ENCODE measurements at places on chromosomes 7 and 10.

DNA sequence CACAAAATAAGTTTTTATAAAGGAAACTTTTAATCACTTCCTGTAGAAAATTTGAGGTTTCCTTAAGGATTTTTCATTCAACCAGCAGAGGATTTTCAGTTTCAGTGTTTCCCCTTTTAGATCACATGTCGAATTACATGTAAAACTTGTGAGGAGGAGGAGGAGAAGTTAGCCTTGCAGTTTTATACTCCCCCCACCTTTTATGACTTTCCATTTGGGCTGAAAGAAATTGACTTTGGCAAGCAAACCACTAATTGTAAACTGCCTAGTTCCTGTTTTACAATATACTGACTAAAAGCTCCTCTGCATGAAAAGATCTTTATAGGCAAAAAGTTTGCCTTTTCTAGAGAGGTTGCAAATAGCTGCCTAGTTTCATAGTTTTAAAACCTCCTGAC, 3.0 kb downstream of the BAMBI start:
- no peak for DNase-seq

GRCh38 chr10:69068549-69068948, 19.4 kb upstream of the SRGN start:
- DNase-seq = no peak

DNA sequence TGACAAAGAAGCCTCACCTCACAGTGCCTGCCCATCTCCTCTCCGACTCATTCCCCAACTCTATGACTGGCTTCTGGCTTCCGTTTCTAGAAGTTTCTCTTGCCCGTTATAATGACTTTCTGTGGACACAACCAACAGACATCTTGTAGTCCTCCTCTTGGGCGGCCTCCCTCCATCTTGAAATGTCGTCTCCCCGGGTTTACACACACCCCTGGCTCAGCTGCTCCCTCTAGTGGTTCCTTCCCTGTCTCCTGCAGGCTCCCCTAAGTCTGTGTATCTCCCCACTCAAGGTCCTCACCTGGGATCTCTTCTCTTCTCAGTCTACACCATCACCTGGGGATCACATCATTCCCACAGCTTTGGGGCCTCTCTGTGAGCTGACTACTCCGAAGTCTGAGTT, 123.4 kb upstream of the NEBL start:
- DNase-seq = peak; percentile 47

- DNase-seq = no peak
Observed at GRCh38 chr10:105973902-105974301, 1190.6 kb downstream of the SORCS1 start.

DNA sequence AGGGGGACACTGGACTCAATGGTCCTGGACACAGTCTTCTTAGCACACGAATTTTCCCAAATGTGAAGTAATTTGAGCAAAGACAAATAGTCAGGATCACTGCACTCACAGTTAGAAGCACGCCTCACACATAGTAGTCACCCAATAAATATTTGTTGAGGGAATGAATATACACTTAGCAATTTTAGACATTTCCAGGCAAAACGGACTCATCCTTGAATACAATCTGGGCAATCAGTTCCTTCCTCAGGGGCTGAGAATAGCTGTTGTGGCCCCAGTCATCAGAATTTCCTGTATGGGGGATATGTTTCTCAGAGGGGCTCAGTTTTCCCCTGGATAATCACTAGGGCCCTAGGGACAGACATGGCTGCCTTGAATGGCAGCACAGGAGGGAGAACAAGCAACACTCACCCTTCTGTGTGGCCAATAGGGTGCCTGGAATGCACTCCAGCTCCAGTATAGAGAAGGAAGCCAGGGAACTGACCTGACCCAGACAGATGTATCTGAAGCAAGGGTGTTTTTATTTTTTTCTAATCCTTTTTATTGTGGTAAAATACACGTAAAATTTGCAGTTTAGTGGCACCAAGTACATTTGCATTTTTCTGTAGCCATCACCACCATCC, 282.7 kb upstream of the ZNF32 start:
- no peak for DNase-seq

GRCh38 chr7:27130540-27131389, at the start of gene HOXA4:
TSS of gene HOXA4 (minus strand) at chr7:27130757. CDS start at chr7:27130733, 24 bp downstream.
- DNase-seq = peak; percentile 77

- peak; percentile 57 for DNase-seq
Observed at GRCh38 chr10:72334825-72335393, 19.8 kb downstream of the DNAJB12 start.

- DNase-seq = no peak
Observed at GRCh38 chr10:98577578-98577977, 130.8 kb upstream of the HPS1 start.

GRCh38 chr10:63384001-63384400, 81.8 kb downstream of the JMJD1C start:
- no peak for DNase-seq

DNA sequence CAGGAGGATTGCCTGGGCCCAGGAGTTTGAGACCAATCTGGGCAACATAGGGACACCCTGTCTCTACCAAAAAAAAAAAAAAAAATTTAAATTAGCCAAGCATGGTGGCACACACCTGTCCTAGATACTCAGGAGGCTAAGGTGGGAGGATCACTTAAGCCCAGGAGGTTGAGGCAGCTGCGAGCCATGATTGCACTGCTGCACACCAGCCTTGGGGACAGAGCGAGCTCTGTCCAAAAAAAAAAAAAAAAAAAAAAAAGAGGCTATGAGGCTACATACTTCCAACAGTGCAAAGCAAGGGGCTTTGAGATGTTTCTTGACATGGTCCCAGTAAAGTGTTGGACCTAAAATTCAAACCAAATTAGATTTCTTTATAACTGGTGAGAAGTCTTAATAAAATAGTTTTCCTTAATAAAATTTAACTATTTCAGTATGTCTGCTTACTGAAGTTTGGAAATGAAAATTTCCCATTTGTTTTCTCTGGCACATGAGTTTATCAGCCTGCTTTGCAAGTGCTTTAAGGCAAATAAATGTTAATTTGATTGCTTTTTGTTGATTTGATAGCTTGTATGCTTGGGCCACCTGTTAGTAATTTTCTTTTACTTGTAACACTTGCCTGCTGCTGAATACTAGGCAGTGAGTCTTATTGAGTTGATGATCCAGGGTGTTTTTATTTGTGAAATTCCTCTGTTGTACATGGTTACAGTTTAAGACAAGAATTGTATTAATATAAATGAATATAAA, 16.1 kb downstream of the CALU start:
- no peak for DNase-seq

DNA sequence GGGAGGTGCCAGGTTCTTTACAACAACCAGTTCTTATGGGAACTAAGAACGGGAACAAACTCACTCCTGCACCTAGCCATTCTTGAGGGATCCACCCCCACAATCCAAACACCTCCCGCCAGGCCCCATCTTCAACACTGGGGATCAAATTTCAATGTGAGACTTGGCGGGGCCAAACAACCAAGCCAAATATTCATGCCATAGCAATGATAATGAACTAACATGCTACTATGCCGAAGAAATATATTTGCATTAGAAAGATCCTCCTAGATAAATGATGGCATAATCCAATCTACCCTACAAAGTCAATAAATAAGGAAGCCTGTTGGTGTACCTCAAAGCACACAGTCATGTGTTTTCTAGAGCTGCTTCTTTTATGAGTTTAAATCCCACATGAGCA, 57.6 kb downstream of the CCDC71L start:
- no peak for DNase-seq

DNA sequence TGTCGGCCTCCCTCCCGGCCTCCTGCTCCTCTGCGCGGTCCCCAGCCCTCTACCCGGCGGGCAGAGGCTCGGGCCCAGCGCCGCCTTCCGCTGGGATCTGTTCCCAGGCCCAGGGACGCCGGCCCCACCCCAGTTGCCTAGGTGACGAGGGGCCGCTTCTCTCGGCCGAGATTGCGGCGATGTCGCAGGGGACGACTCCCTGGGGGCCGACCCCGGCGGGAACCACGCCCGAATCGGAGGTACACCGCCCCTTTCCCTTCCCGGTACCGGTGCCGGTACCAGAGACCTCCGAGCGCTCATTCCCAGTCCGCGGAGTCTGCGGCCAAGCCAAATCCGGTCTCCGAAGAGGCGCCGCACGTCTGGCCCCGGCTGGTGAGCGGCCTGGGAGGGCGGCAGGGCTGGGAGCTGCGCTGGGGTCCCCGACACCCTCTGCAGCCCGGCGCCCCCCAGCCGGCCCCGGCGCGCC, at the start of gene CABCOCO1:
CABCOCO1 (plus strand) TSS at position 136 of the 466 bp plus-strand sequence; CDS start at position 180, 44 bp downstream.
- no peak for DNase-seq

DNA sequence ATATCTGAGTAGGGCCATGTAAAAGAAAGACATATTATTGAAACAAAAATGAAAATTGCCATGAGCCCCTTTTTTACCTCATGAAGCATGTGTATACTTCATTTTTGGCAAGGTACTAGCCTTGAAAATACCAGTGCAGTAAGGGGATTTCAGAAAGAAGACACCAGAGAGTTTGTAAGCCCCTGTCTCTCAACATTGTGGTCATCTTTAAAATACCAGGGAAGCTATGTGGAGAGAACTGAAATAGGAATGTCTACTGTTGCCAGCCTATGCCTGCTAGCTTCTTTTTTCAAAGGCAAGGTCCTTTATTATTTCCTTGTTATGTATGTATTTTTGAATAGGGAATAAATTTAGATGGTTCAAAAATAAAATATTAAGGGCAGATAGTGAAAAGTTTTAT, 57.8 kb downstream of the CASD1 start:
- no peak for DNase-seq

DNA sequence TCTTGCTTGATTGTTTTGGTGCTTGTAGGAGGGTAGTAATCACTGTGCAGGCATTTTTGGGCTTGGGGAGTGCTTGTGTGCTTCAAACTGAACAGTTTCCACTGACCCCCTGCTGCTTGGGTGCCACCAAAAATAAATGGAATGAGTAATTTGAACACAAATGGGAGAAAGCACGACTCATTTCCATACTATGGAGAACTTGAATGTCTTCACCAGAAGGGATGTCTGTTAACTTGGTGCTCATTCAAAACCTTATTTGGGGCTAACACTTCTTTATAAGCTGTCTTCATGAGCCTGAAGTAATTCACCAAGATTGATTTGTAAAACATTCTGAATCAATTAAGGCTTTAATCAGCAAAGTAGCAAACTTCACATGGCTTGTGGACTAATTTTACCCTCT, 560.3 kb downstream of the SDK1 start:
- no peak for DNase-seq

GRCh38 chr7:36473454-36474282, 84.0 kb downstream of the ANLN start:
- DNase-seq = peak; percentile 62

DNA sequence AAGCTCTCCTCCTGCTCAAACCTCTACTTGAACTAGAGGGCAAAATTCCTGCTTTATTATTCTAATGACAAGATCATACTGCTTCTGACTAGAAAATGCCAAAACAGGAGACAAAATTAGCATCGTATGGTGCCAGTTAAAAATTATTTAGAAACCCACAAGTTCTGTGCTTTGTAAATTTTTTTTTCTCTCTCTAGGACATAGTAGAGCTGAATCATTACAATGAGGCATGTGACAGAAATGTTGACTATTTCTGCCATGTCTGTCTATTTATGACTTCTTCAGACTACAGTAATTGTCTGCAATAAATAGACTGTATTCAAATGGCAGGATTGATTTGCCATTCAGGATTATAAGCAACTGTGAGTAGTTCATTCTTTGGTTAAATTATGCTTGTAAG, 335.8 kb downstream of the PRPF18 start:
- no peak for DNase-seq

DNA sequence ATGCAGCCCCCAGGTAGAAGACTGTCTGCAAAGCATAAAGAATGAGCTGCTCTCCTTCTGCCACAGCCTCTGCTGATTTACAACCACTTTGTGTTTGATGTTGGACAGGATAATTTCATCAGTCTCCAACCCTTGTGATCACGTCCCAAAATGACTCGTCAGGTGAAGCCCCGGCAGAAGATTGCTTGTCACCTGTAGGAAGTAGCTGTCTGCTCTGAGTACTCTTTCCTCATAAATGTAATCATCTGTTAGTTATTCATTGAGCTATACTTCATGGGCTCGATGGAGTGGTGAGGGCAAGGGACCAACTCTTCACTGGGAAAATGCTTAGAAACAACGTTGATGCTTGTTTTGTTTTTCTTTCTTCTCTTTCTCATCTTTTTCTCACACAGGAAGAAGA, 290.9 kb upstream of the SP8 start:
- DNase-seq = no peak

GRCh38 chr10:66860376-66860945, 65.4 kb upstream of the LRRTM3 start:
- no peak for DNase-seq

GRCh38 chr7:158167373-158167772, 420.2 kb downstream of the PTPRN2 start:
- no peak for DNase-seq

- no peak for DNase-seq
Observed at GRCh38 chr10:3118641-3119091, 51.3 kb downstream of the PFKP start.

- DNase-seq = peak; percentile 82
Observed at GRCh38 chr10:125060826-125061556, 99.4 kb downstream of the CTBP2 start.

- no peak for DNase-seq
Observed at GRCh38 chr10:51364674-51365073, 290.4 kb downstream of the PRKG1 start.

- no peak for DNase-seq
Observed at GRCh38 chr10:23065181-23065948, 30.0 kb upstream of the MSRB2 start.

Data from hematopoietic multipotent progenitor cell treated with erythropoietin and hydrocortisone succinate and interleukin-3 and kit ligand, for 8 days (in vitro differentiated cells).